Right cardiac atrium (tissue), 5 donors: ENCODE measurements at places on chromosomes 1 and 21.

GRCh38 chr1:72397786-72398185, 115.4 kb upstream of the NEGR1 start:
- DNase-seq, result peak; percentile 14

GRCh38 chr1:8911416-8912309, 33.2 kb upstream of the ENO1 start:
- no peak for DNase-seq

DNA sequence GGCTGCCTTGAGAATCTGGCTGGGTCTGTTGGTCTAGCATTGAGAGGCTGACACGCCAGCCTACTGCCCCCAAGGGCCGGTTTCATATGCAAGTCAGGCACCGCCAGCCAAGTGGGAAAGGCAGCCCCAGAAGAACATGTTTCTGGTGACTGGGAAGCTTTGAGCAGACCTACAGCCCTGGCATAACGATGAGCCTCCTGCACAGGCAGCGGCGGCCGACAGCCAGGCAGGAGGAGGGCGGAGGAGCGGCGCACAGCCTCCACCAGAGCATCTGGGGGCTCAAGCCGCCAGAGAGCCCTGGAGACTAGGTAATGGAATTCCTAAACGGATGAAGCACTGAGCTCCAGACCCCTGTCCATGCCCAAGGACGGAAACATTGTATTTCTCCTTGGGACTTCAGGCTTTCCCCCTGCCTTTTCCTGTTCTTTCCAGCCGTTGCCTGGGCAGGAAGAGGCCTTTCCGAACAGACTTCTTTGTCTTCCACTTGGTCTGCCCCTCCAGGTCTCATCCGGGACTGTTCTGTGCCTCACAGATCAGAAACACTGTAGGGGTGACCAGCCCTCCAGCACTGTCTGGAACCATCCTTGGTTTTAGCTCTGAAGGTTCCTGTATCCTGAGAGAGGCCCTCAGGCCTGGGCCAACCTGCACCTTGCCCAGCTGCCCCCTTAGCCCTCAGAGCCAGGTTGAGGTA, 59.5 kb downstream of the IRF2BP2 start:
- no peak for DNase-seq

GRCh38 chr1:25567710-25568089, 24.3 kb downstream of the LDLRAP1 start:
- DNase-seq, result no peak

GRCh38 chr1:38021969-38022368, 9.4 kb downstream of the UTP11 start:
- no peak for DNase-seq

DNA sequence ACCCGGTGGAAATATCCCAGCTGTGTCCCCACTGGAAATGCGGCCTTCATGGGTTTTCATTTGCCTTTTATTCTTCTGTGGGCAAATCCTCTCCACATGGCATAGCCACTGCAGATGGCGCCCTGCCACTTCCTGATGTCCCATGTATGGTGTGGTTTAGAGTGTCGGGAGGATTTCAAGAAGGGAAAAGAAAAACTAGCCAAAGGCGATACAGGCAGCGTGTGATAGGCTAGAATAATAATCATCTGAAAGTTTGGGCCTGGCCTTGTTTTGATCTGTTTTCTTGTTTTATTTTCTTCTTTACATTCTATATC, 123.6 kb downstream of the PEX14 start:
- no peak for DNase-seq

- peak; percentile 71 for DNase-seq
Observed at GRCh38 chr1:9280015-9280860, 12.5 kb upstream of the SPSB1 start.

GRCh38 chr1:230540421-230541155, 101.7 kb upstream of the COG2 start:
- no peak for DNase-seq

- no peak for DNase-seq
Observed at GRCh38 chr1:42950116-42950481, 8.6 kb downstream of the SLC2A1 start.
